ENCODE measurements at places on chromosomes 5 and 9.

DNA sequence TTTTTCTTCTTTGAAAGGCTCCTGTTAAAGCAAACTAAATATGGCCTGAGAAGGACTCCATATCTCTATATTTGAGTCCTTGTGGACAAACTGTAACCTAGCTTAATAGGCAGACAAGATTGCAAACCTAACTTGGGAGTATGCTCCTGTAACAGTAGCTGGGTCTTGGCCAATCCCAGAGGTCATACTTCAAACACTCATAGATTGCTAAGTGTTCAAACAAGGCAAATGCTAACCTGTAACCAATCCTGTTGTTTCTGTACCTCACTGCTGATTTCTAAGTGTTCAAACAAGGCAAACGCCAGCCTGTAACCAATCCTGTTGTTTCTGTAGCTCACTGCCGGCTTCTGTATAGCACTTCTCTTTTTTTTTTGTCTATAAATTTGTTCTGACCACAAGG is 50.6 kb upstream of the CLK4 start:
- no peak for DNase-seq

DNA sequence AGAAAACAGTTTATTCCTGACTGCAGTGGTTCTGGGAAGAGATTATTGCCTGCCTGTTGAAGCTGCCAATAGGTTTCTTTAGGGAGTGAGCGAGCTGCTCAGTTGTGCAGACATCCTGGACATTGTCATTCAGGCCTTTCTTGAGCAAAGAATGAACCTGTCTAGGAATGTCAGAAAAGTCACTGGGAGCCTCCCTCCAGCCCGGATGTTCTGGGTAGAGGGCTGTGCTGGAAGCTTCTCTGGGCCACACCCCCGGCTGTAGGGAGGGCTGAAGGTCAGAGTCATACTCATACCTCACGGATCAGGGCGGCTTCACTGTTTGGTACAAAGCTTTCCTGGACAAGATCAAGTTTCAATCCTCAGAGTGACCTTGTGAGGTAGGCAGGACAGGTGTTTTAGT is 33.4 kb upstream of the TBC1D2 start:
- no peak for DNase-seq

DNA sequence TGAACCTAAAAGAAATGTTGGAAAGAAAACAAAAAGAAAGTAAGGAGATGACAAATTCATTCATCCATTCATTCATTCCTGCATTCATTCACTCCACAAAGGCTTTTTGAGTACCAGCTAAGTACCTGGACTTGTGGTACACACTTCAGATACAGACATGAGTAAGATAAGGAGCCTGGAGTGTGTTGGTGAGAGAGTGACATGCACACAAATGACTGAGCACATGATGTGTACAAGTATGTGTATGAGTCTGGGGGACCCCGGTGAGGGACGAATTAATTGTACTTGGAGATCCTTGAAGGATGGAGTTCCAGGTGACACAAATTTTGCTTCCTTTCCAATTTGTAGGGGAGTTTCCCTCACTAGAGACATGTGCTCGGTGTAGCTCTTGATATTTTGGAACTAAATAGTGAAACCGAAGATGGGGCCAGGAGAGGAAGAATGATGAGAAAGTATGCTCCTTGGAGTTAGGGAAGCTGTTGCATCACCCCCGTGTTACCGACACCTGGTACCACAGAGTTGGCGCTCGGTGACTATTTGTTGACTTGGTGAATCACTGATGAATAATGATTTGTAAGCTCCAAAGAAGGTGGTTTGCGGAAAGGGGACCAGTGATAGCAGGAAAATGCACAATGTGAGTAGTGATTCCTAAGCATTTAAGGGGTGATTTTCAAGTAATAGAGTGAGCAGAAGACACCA is 509.8 kb downstream of the CCDC171 start:
- no peak for DNase-seq

DNA sequence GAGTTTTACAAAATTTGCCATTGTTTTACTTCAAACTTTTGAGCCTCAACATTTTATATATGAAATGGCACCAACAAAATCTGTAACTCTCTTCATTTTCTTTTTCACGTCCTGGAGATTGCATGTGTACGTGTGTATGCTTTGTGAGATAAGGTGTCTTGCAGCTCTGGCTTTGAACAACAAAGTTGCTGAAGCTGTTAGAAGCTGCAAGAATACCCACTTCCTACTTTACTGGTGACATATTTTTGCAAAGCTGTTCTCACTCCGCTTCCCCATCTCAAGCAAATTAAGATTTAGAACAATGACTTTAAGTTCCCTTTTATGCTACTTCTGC is 41.8 kb downstream of the FYB1 start:
- DNase-seq, result peak; percentile 69

GRCh38 chr5:109921735-109922380 is 232.1 kb downstream of the MAN2A1 start:
- peak; percentile 77 for DNase-seq

- DNase-seq, result no peak
Observed at GRCh38 chr9:69253057-69253456, 72.0 kb upstream of the ENTREP1 start.

DNA sequence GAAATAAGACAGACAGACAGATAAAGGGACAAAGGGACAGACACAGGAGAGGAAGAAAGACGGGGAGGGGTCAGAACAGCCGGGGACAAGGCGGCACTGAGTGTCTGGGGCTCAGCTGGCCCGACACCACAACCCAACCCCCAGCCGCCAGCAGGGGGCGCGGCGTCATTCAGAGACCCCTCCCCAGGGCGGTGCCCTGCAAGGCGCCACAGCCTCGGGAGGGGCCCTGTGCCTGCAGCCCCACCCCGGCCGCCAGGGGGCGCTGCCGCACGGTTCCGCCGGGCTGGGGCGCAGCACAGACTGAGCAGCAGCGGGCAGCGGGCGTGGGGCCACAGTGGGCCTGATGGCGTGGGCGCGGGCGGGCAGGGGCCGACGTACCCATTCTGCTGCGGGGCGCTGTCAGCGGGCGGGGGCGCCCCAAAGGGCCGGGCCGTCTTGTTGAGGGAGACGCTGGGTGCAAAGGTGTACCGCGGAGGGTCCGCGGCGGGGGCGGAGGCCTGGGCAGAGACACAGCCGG is 5.9 kb downstream of the PDLIM7 start:
- no peak for DNase-seq

DNA sequence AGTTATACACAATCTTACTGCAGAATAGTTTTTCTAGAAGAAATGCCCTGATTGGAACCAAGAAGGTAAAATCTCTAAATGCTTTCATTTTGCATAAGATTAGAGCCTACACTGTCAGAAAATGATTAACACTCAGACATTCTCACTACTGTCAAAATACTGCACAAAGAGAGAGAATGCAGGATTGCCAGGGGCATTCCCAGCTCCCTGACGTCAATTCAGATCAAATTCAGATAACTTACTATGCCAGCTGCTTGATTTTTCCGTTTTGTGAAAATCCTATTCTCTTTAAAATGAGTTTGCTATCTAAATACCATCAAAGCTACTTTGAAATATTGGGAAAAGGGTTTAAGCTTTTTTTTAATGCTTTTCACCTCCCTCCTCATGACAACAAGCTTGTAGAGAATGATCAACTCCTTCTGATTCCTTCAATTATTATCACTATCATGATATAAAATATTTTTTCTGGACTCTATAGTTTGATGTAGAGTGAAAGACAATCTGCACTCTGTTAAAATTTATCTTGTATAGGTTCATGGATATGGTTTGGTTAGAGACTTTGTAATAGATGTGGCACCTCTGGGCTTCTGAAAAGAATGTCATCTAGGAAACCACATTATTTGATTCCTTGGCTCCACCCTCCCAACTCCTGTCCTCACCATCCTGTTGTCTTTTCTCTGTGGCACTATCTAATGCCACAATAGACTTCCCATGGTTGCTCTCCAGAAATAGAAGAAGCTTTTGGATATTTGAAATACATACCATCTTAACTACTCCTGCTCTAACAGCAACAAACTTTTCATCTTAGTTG is 407.7 kb downstream of the PDE4D start:
- no peak for DNase-seq

GRCh38 chr5:59062986-59063683 is 480.3 kb downstream of the RAB3C start:
- no peak for DNase-seq

GRCh38 chr5:127340606-127341005 is 50.0 kb downstream of the MEGF10 start:
- DNase-seq, result no peak

DNA sequence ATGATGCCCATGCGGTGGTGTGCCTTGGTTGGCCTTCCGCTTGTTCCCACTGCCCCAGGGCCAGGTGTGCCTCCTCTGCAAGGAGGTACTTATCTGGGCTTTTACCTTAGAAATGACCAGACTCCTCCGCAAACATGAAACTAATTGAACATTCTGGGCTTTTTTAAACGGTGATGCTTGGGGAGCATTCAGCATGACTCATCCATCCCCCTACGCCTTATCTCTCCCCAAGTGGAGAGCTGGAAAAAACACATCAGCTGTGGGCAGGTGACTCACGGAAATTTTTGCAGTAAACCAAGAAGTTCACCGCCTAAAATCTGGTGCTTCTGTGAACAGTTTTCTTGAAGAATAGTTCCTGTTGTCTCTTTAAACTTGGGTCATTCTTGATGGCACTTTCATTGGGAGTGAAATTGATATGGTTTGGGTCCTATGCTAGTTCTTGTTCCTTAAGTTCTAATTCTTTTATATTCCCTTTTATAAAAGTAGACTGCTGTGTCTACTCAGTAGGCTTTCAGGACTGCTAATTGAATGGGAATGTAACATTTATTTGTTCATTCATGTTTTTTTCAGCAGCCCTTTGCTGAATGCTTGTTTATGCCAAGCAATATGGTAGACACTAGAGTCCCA is 39.6 kb downstream of the SFXN1 start:
- peak; percentile 43 for DNase-seq

DNA sequence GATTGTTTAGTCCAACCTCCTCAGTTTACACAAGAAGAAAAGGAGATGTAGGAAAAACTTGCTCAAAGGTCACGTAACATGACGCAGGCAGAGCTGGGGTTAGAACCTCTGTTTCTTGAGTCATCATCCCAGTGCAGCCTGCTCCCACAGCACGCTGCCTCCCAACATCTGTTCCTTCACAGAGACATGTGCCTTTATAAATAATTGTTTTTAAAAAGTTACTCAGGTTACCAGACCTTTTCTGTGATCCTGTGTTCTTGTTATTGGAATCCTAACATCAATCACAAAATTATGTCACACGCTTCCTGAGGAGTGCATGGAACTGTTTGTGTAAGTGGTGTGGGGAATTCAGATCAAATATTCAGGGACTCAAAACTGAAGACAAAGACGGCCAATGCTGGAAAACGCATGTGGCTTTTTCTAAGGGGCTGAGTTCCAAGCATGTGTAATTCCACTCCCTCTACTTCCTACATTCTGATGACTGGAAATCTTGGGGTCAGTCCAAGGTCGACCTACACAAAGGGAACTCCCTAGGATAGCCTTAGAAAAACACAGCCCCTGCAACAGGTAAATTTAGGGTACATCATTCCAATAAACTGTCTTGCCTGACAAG is 184.3 kb downstream of the TSSK1B start:
- DNase-seq, result no peak

- no peak for DNase-seq
Observed at GRCh38 chr9:128825923-128826700, 3.5 kb downstream of the SPOUT1 start.

- no peak for DNase-seq
Observed at GRCh38 chr5:149043641-149044040, 19.2 kb downstream of the SH3TC2 start.

- no peak for DNase-seq
Observed at GRCh38 chr5:175731172-175731571, 73.3 kb downstream of the HRH2 start.

- no peak for DNase-seq
Observed at GRCh38 chr5:149228618-149229297, 42.9 kb upstream of the AFAP1L1 start.

GRCh38 chr9:19969721-19970120 is 180.9 kb upstream of the SLC24A2 start:
- DNase-seq, result no peak

- no peak for DNase-seq
Observed at GRCh38 chr9:121876255-121876654, 216.9 kb downstream of the TTLL11 start.

DNA sequence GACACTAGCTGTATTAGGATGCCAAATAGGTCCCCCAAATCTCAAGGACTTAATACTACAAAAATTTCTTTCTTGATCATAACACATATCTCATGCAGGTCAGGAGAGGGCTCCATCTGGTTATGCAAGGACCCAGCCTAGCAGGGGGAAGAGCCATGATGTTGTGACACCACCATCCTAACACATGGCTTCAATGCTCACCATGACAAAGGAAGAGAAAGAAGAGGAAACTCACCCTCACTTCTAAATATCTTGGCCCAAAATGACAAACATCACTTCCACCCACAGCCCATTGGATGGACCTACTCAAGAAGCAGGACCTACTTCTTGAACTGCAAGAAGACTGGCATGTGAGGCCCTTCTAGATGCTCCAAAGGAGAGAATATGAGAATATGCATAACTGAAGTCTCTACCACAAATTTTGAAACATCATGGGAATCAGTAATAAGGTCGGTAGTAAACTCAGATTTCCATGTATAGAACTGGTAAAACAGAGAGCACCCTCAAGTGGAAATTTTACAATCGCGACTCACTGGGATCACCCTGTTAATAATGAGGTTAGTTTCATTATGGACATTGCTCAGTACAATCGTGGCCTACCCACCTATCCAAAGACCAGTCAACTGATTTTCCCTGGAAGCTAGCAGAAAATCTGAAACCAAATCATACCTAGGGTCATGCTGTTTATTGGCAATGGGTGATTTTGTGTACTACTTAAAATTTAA is 308.2 kb downstream of the ACTL7B start:
- no peak for DNase-seq

- DNase-seq, result no peak
Observed at GRCh38 chr9:71108937-71109336, 12.5 kb downstream of the TRPM3 start.

DNA sequence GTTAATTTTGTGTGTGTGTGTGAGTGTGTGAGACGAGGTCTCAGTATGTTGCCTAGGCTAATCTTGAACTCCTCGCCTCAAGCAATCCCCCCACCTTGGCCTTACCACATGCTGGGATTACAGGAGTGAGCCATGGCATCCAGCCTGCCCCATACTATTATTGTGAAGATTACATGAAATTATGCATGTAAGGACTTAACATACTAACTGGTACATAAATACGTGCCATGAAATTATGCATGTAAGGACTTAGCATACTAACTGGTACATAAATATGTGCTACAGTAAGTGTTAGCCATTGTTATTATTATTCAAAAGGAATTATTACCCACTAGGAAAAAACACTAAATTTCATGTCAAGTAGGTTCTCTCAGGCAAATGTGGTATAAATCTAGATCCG is 16.2 kb downstream of the DMGDH start:
- no peak for DNase-seq

- DNase-seq, result no peak
Observed at GRCh38 chr9:116934131-116934530, 247.0 kb downstream of the TRIM32 start.

GRCh38 chr5:17339841-17340240 is 122.4 kb downstream of the BASP1 start:
- no peak for DNase-seq

GRCh38 chr9:127112056-127112455 is 10.4 kb downstream of the ANGPTL2 start:
- DNase-seq, result no peak

- DNase-seq, result no peak
Observed at GRCh38 chr9:29802454-29802853, 2229.2 kb upstream of the C9orf72 start.

Measured in CD4-positive, alpha-beta T cell treated with Interleukin-17A for 1 hour (primary cell).